Calu3 (cell line): ENCODE measurements at places on chromosomes 5 and 9.
A peak's percentile ranks its signal among the peaks of the same experiment; 100 is the strongest.

DNA sequence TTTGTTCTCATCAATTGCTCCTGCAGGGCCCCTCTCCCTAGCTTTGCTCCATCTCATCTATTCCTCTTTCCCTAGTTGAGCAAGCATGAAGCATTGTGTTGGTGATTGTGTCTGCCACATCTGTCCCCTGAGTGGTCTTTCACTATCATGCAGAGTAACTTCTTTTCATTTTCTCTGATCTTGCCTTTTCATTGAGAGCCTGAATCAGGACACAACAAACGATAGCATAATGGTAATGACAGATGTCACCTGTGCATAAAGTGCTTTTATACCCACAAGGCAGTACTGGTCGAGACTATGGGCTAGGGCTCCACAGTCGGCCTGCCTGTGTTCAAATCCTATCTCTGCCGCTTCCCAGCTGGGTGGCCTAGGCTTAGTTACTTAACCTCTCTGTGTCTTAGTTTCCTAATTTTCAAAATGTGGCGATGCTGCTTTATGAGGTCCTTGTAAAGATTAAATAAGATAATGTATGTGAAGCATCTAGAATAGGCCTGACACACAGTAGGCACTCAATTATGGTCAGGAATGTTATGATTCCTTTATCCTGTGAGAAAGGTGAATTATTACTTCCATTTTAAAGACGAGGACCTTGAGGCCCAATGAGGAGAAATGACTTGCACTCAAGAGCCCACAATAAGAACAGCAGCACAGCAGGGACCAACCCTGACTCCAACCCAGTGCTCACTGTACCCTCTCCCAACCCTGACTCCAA is 137.1 kb upstream of the ZNF618 start:
- no peak for DNase-seq

DNA sequence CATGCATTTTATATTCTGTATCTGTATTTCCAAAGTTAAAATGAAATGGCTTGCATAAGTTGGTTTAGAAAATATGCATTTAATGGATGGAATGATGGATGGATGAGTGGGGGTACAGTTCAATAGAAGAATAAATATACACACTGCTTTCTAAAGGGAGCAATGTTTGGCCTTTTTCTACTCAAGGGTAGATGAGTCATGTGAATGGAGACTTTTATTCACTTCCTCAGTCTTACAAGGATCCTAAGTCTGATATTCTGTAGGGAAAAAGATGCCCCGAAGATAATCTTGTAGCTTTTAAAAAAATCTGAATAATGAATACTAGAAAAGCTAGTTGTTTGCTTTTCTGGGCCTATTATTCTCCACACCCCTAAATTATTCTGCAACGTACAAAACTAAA is 2112.1 kb downstream of the MAT2B start:
- DNase-seq = no peak

GRCh38 chr5:179820483-179821297 is at the start of gene SQSTM1:
TSS of gene SQSTM1 (plus strand) at chr5:179820905. CDS start at chr5:179820937, 32 bp downstream.
- DNase-seq = peak; percentile 91

DNA sequence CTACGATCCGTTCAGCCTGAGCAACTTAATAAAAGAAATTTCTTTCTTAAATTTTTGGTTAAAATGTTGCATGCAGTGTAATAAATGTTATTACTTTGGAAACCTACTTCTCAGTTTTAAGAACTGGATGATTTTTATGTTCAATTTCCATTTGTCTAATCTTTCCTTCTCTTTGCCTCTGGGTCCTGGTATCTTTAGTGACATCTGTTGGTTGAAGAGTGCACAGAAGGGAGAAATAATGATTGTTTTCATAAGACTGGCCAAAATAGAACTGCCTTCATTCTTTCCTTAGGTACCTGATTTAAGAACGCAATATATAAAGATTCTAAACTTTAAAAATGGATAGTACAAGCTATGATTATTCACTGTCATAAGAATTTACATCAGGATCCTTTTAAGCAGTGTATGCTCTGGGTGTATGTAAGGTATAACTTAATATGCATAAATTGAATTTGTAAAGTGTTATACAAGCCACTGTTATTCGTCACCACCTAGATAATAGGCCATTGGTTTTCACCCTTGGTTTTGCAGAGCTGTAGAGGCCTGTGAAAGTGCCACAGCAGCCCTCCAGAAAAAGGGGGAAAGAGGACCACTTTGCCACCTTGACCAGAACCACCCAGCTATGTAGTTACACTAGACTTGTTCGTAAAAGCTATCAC is 82.8 kb upstream of the TLX3 start:
- DNase-seq = no peak

- DNase-seq = no peak
Observed at GRCh38 chr9:121230256-121230655, 28.6 kb upstream of the RAB14 start.

- no peak for DNase-seq
Observed at GRCh38 chr5:24850926-24851486, 206.2 kb upstream of the CDH10 start.

GRCh38 chr5:136006761-136007251 is 22.0 kb upstream of the TGFBI start:
- no peak for DNase-seq

- peak; percentile 92 for DNase-seq
Observed at GRCh38 chr5:56814963-56815657, at the start of gene MAP3K1. TSS of gene MAP3K1 (plus strand) at chr5:56815549. CDS start at chr5:56815574, 25 bp downstream.

GRCh38 chr9:124929464-124929863 is 11.4 kb downstream of the GOLGA1 start:
- DNase-seq = no peak

GRCh38 chr5:131630963-131631350 is 4.1 kb downstream of the RAPGEF6 start:
- no peak for DNase-seq

DNA sequence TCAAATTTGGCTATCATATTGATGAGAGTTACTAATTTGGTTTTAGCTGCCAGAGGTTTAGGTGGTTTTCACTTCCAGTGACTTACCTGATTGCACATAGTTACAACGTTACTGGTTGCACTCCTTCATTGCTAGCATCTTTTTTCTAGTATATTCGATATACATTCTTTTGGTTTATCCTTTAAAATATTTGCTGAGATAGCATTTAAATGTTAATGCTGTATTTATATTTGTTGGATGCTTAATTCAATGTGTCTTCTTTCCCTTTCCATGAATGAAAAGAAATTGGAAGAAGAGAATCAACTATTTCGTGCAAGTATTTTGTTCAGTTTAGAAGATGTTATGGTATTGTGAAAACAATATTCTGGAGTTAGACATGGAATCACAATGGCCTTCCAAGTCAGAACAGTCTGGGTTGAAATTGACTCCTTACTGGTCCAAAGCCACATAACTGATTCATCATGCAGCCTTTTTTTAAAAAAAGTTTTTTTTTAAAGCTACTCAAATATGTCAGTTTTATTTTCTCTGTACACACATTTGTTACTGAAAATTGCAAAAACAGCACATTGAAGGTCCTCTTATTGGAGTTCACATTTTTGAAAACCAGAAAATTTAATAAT is 2.2 kb downstream of the SPIN1 start:
- DNase-seq = no peak

DNA sequence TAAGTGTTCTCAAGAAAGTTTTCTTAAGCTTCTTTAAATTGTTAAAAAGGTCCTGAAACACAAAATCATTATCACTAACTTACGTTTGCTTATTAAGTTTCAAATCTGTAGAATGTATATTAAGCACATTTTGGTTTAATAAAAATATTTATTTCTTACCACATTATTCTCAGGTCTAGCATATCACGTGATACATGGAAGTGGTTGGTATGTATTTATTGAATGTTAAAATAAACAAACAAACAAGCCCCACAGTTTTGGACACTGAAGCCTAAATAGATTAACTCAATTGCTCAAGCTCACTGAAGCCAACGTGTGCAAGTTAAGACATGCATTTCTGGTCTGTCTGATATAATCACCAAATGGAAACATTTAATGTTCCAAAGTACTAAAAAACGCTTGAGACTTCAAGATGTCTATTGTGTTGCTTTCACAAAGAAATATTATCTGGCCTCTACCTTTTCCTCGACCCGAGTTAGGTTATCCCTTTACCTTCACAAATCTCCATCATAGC is 1136.9 kb downstream of the TAF11L14 start:
- DNase-seq = no peak

GRCh38 chr5:129363991-129364390 is 96.1 kb upstream of the ADAMTS19 start:
- DNase-seq = no peak

- DNase-seq = peak; percentile 80
Observed at GRCh38 chr9:97237951-97238889, 69.2 kb upstream of the CCDC180 start.

- no peak for DNase-seq
Observed at GRCh38 chr5:142894315-142894714, 124.1 kb downstream of the ARHGAP26 start.

DNA sequence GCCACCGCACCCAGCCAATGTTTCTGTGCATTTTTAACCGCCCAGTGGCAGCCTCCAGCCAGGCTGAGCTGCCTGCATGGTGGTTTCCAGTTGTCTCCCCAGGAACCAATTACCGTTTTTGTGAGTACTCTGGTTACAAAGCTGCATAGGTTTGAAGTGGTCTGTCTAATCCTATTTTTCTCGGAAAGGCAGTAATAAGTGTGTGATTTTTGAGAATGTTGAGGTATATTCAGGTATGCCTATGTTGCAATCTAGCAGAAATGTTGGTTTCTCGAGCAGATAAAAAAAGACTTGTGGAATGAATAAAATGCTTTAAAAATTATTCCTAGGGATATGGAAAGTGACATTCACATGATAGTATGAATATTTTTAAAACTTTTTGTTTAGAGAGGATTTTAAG is 41.5 kb upstream of the ANKH start:
- no peak for DNase-seq

- DNase-seq = no peak
Observed at GRCh38 chr5:19988457-19988856, 457 bp upstream of the CDH18 start.

DNA sequence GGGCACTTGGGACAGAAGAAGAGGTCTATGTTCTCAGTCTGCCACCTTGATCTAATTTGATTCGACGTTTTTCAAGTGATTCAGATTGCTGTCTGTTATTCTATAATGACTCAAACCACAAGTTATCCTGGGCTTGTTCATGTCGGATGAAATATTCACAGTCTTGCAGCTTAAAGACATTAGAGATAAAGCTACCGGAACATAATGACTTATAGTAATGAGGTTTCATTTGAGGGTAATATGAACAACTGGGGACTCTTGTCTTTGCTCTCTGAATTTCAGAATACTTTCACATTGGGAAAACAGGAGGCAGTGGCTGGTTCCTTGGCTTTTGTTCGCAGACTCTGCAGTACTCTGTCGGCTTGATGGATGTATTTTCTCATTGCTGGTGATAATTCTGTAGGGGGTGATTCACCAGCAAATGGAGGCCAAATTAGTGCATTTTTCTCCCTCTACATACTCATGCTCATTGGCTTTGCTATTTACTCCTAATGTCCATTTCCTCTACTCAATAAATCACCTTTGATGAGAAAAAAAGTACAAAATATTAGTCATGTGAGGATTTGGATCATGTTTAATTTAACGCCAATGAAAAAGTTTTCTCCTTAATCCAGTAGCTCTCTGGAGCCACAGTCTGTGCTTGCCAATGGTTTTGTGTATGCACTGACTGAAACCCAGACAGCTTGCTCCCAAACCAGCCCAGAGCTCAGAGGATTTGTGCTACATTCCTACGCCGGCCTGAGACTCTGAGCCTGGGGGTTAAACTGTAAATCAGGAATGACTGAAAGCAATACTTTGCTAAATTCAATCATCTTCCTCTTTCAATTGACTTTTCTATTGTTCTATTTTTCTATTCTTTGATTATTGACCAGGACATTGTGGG is 154.7 kb upstream of the ANKH start:
- DNase-seq = no peak

GRCh38 chr5:41043109-41043747 is 27.9 kb downstream of the MROH2B start:
- DNase-seq = no peak

- no peak for DNase-seq
Observed at GRCh38 chr5:135442431-135443160, 4.6 kb downstream of the DCANP1 start.

- no peak for DNase-seq
Observed at GRCh38 chr5:72494623-72495124, 12.5 kb downstream of the ZNF366 start.
